ENCODE measurements at places on chromosomes 6 and 20.

- DNase-seq: no peak
Measured at GRCh38 chr6:87724983-87725811, 23.2 kb upstream of the AKIRIN2 start.

GRCh38 chr20:1330075-1330830 is 1.3 kb upstream of the SDCBP2 start:
- peak; percentile 35 for DNase-seq

GRCh38 chr6:142285235-142286087 is 16.3 kb upstream of the ADGRG6 start:
- no peak for DNase-seq

- DNase-seq: no peak
Measured at GRCh38 chr20:40009542-40009941, 679.5 kb downstream of the MAFB start.

DNA sequence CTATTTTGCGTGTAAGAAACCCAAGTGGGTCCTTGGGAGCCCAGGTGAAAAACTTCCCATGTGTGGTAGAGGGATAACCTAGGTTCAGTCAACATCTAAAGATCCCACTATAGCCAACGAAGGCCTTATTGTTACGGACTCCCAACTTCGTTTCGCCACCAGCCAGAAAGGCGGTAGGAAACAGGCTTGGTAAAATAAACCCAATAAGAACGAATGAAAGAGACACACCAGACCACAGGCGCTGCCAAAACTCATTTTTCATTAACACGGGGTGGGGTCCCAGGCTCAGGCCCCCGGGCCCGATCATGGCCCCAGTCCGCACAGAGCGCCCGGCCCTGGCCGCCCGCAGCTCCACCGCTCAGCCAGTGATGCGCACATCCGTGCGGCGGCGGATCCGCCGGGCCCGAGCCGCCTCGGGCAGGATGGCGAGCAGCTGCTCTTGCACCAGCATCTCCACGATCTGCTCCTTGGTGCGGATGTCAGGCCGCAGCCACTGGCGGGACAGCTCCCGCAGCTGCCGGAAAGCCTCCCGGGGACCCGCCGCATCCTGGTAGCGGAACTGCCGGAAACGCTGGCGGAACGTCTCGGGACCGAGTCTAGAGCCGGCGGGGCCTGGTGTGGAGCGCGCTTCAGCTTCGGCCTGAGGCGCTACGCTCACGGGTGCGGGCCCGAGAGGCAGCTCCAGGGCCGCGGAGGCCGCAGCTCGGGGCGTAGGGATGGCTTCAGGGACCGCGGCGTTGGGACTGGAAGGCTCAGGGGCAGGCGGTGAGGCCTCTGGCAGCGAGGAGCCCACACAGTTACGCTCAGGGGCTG is 709 bp downstream of the SCAND1 start:
- no peak for DNase-seq

DNA sequence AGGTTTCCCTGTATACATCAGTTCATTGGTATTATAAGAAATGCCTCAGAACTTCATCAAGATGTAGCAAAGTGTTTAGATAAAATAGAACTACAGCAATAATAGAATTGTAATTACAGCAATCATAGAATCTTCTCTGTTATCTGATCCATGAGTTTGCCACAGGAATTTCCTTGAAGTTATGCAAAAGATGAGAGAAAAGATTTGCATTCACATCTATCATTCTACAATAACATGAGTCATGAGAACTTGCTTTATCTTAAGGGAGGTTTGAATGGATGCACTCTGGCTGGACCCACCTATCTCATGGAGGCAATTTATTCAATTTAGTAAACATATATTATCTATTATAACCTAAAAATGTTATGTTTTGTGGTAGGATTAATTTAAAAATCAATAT is 329.8 kb upstream of the EPHA7 start:
- no peak for DNase-seq

DNA sequence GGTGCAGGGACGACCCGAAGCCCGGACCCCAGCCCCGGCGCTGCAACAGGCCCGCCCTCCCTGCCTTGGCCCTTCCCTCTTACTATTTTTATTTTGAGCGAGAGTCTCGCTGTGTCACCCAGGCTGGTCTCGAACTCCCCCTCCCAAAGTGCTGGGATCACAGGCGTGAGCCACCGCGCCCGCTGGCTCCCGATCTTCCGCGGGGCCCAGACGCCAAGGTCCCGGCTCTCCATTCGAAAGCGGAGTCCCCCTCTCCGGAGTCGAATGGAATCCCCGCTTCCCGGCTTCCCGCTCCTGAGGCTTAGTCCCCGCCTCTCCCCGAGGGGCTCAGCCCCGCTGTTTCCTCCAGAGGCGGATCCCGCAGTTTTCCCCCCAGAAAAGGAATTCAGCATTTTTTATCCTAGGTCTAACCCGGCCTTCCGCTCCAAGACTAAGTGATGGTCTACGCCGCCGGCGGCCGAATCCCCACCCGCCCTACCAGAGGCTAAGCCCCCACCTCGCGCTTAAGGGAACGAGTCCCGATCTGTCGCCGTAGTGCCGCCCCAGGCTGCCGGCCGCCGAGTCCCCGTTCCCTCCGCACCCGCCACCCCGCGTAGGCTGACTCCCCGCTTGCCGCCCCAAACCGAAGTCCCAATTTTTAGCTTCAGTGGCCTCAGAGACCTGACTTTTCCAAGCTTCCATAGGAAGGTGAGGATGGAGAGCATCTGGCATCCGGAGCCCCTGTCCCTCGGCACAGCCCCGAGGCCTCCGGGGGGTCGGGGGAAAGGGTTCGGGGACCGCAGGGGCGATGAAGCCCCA is 11.5 kb upstream of the TMC2 start:
- DNase-seq: no peak

DNA sequence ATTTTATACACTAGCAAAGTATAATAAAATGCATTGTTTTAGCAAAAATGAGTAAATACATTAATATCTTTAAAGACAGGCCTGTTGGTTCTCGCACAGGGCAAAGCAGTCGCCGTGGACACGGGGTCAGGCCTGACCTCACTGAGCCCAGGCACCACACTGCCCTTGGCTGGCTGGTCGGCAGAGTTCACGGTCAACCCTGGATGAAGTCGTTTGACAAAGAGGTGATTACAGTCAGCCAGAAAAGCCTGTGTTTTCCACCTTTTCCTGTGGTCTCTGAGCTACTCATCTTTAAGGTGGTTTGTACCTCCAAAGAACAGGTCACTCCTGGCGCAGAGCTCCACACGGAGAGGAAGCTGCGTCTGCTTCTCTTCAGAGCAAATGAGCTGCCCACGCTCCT is 191.5 kb downstream of the DLL1 start:
- DNase-seq: no peak

DNA sequence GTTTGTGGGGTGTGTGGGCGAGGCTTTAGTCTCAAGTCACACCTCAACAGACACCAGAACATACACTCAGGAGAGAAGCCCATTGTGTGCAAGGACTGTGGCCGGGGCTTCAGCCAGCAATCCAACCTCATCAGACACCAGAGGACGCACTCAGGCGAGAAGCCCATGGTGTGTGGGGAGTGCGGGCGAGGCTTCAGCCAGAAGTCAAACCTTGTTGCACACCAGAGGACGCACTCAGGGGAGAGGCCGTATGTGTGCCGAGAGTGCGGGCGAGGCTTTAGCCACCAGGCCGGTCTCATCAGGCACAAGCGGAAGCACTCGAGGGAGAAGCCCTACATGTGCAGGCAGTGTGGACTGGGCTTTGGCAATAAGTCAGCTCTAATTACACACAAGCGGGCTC is 27.8 kb downstream of the ZNF133 start:
- no peak for DNase-seq

GRCh38 chr6:170036916-170037315 is 254.0 kb downstream of the DLL1 start:
- no peak for DNase-seq

DNA sequence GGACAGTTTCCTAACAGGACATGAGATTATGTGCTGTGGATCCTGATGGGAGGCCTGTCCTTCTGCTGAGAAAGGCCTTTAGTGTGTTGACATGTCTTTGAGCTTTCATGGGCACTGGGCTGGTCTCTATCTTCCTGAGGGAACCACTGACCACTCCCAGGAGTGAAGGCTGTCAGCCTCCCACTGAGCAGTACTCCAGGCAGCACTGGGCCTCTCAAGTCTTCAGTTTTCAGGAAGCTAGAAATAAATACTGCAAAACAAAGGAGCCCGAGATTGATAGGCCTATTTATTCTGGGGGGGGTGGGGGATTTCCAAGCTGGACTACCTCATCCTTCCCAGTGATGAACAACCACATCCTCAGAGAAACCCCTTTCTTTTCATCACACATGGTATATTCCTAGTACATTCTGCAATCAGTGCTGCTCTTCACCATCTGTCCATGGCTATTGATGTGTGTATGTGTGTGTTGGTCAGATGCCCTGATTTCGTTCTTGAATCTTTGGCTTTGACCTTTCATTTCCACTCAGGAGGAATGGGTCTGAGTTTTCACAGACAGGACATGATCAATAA is 180.9 kb upstream of the SPTLC3 start:
- no peak for DNase-seq

- DNase-seq: no peak
Measured at GRCh38 chr6:15522026-15522425, 140.8 kb downstream of the DTNBP1 start.

DNA sequence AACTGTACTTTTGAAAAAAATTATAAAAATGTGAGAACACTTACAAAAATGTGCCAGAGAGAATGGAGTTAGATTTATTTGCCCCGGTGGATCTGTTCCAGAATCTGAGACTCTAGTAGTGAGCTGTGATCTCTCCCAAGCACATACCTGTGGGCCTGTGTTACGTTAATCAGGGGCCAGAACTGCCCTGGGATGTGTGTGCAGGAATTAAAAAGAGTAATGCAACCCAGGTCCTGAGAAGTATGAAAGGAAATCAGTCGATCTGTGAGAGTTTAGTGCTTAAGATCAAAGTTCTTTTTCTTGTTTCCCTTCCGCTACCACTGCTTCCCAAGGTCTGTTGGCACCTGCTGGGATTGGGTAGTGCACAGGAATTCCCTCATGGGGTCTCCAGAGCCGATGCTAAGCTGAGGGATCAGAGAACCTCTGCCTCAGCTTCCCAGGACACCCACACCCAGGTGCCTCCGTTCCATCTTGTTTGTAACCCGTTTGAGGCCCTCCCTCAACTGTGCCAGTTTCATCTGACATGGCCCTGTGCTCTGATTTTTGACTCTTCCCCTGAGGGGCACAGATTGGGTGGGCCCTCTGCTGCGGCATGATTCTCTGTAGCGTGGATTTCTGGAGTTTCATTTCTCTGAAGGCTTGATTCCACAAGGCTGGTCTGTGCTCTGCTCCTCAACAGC is 87.7 kb downstream of the RREB1 start:
- no peak for DNase-seq

- DNase-seq: no peak
Measured at GRCh38 chr6:149482545-149483333, 2.1 kb downstream of the ZC3H12D start.

DNA sequence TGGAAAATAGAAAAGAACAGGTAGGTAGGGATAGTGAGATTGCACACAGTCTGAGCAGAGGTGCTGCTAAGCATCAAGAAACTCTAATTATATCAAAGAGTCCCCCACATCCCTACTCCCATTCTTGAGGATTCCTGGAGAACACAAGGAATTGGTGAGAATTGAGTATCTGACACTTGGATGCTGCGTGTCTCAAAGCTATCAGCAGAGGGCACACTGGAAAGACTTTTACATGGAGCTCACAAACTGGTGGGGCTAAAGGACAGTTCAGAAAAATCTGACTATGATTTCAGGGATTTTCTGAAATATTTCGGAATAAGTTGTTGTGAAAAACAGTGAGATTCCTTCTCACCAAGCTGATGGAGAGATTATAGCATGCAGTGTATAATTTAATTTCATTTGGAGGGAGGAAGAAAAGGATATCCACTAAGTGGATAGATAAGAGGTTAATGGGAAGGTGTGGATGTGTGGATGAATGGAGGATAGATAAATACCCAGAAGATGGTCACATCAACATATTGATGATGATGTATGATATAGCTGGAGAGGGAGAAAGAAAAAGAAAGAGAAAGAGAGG is 215.4 kb upstream of the DEFB112 start:
- DNase-seq: no peak

- no peak for DNase-seq
Measured at GRCh38 chr6:1014431-1014807, 297.5 kb upstream of the FOXQ1 start.

DNA sequence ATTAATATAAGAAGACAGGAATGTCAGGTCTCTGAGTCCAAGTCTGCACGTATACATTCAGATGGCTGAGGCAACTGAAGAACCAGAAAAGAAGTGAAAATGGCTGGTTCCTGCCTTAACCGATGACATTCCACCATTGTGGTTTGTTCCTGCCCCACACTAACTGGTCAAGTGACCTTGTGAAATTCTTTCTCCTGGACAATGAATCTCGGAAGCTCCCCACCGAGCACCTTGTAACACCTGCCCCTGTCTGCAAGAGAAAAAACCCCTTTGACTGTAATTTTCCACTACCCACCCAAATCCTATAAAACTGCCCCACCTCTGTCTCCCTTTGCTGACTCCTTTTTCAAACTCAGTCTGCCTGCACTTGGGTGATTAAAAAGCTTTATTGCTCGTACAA is 140.4 kb downstream of the SYNE1 start:
- no peak for DNase-seq

DNA sequence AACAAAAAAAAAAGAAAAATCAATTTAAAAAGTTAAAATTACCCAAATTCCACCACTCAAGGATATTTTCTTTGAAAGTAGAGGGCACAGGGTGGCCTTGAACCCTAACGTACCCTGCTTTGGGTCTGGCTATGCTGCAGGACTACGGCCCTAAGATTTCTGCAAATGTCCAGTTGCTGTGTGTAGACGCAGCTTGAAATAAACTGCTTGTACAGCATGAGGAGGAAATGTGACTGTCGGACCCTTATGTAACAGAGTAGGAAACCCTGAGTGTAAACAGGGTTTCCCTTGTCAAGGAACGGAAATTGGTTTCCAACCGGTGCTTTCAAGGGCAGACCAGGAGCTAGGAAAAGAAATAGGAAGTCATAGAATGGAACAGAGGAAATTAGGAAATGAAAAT is 60.7 kb upstream of the SHLD1 start:
- no peak for DNase-seq

GRCh38 chr20:34512955-34513419 is 3.2 kb upstream of the DYNLRB1 start:
- no peak for DNase-seq

- DNase-seq: no peak
Measured at GRCh38 chr20:32231847-32232246, 24.2 kb downstream of the POFUT1 start.

DNA sequence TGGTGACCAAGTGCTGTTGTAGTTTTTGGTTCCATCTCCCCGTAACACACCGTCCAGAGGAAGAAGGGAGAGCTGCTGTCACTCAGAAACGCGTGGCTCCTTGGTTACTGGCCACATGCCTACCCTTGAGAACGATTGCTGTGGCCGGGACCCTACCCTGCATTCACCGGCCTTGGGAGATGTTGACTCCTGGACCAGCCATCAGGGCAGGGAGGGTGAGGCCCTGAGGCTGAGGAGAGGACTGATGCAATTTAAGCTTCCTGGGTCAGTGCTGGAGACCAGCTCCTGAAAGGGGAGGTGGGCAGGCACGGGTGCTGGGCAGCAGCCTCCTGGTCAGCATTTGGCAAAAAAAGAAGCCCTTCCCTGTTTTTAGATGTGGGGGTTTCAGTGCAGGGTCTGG is 31.5 kb downstream of the ERMARD start:
- DNase-seq: no peak

All from epithelial cell of proximal tubule (primary cell).